ENCODE measurements at places on chromosomes 1 and 21.

- no peak for DNase-seq
Observed at GRCh38 chr1:4367230-4367777, 287.1 kb upstream of the AJAP1 start.

DNA sequence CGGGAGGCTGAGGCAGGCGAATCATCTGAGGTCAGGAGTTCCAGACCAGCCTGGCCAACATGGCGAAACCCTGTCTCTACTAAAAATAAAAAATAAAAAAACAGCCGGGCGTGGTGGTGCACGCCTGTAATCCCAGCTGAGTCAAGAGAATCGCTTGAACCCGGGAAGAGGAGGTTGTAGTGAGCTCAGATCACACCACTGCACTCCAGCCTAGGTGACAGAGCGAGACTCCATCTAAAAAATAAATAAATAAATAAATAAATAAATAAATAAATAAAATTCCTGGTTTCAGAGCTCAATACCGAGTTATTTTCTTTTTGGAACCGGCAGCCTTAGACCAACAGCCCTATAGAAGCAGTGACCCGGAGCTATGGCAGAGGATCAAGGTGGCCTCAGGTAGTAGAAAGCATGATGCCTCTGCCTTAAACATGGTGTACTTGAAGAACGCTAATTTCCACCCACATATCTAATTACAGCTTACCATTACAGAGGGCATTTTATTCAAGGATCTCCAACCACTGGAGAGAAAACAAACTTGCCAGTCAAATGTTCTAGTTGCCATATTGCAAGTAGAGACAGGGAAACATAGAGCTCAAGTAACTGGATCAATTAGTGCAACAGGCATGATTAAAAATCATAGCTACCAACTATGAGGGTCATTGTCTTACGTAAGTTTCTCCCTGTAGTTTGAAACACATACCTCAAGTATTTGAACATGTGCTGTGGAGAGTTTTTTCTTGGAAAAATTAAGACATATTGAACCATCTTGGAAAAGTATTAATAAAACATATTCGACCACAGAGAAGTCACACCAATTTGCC lies 2.0 kb upstream of the ENAH start:
- DNase-seq: no peak

GRCh38 chr21:39390212-39390765 lies 41.4 kb upstream of the HMGN1 start:
- no peak for DNase-seq

DNA sequence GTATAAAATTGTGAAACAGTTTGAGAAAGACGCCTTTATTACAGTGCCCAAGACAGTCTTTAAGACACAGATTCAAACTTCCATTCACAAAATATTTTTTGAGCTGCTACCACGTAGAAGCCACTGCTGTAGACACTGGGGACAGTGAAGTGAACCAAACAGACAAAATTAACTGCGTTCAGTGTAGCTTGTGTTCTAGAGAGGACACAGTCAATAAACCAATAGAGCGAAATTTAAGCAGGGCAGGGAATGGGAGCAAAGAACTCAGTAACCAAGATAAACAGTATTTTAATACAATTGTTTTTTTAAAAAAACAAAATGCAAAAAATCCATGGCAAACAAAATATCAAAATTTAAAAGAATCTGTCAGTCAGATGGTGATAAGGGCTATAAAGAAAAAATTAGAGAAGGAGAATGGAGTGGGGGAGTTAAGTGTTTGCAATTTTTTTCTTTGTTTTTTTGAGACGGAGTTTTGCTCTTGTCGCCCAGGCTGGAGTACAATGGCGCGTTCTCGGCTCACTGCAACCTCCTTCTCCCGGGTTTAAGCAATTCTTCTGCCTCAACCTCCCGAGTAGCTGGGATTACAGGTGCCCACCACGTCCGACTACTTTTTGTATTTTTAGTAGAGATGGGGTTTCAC lies 719 bp upstream of the PARS2 start:
- no peak for DNase-seq

GRCh38 chr1:229900220-229900619 lies 166.8 kb upstream of the GALNT2 start:
- no peak for DNase-seq

DNA sequence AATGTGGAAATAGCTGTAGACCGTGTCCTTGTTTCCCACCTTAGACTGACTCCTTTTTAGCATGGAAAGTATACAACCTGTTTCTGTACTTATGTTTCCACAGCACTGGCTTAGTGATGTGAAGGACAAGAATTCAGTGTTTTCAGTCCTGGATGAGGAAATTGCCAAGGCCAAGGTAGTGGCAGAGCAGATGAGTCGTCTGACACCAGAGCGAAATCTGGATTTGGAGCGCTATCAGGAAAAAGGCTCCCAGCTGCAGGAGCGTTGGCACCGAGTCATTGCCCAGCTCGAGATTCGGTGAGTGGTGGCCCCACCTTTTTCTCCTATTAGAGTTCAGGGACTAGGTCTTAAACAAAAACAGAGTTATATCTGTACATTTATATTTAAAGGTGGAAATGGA lies 112.6 kb downstream of the MACF1 start:
- DNase-seq: no peak

DNA sequence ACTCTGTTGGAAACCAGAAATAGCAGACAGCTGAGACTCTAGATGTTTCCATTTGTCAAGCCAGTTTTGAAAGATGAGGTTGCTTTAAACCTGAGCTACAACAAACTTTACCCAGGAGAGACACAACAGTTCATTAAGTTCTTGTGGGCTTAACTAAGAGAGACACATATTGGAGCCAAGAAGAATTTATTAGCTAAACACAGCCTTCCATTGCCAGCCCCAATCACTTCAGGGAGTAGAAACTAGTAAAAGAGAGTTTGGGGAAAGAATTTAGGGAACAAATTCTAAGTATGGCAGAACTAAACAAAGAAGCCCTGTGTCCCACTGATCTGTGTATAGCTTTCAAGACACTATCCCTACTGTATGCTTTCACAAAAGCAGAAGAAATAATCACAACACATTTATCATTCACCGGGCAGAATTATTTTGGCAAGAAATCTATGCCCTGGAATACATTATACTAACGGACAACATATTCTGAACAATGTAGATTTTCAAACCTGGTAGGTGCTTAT lies 87.3 kb upstream of the KAZN start:
- DNase-seq: no peak

DNA sequence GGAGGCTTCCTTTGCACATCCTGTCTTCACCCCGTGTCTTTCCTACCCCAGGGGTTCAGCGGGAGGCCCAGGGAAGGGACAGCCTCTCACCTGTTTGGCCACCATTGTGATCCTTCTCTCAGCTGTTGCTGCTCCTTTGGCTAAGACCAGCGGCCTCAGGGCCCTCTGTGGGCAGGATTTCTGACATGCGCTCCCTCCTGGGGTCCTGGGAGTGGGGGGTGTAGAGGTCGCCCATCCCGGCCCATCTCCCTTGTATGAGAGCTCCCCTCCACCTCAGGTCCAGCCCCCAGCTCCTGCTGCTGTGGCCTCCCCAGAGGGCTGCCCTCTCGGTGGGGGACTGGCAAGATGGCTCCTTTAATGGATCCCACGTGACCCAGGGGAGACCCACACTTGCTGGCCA lies 120.5 kb downstream of the PRDM2 start:
- DNase-seq: no peak

- DNase-seq: no peak
Observed at GRCh38 chr1:209157546-209158249, 425.8 kb upstream of the CAMK1G start.

GRCh38 chr1:113219377-113219776 lies 146.4 kb downstream of the LRIG2 start:
- no peak for DNase-seq

GRCh38 chr1:208787219-208787618 lies 543.0 kb upstream of the PLXNA2 start:
- no peak for DNase-seq

DNA sequence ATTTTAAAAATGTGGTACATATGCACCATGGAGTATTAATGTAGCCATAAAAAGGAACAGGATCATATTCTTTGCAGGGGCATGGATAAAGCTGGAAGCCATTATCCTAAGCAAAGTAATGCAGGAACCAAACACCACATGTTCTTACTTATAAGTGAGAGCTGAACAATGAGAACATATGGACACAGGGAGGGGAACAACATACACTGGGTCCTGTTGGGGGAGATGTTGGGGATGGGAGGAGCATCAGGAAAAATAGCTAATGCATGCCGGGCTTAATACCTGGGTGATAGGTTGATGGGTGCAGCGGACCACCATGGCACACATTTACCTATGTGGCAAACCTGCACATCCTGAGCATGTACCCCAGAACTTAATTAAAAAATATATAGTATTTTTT lies 352.5 kb upstream of the KAZN start:
- no peak for DNase-seq

DNA sequence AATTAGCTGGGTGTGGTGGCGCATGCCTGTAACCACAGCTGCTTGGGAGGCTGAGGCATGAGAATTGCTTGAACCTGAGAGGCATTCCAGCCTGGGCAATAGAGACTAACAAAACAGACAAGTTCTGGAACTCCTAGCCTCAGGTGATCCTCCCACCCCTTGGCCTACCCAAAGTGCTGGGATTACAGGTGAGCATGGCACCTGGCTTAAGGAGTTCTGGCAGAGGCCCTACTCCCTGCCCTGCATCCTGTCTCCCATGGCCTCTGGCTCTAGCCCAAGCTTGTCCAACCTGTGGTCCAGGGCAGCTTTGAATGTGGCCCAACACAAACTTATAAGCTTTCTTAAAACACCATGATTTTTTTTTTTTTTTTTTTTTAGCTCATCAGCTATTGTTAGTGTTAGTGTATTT lies 20.4 kb downstream of the TOMM20 start:
- no peak for DNase-seq
